ENCODE measurements at places on chromosomes 1 and 21.
A peak's percentile ranks its signal among the peaks of the same experiment; 100 is the strongest.

DNA sequence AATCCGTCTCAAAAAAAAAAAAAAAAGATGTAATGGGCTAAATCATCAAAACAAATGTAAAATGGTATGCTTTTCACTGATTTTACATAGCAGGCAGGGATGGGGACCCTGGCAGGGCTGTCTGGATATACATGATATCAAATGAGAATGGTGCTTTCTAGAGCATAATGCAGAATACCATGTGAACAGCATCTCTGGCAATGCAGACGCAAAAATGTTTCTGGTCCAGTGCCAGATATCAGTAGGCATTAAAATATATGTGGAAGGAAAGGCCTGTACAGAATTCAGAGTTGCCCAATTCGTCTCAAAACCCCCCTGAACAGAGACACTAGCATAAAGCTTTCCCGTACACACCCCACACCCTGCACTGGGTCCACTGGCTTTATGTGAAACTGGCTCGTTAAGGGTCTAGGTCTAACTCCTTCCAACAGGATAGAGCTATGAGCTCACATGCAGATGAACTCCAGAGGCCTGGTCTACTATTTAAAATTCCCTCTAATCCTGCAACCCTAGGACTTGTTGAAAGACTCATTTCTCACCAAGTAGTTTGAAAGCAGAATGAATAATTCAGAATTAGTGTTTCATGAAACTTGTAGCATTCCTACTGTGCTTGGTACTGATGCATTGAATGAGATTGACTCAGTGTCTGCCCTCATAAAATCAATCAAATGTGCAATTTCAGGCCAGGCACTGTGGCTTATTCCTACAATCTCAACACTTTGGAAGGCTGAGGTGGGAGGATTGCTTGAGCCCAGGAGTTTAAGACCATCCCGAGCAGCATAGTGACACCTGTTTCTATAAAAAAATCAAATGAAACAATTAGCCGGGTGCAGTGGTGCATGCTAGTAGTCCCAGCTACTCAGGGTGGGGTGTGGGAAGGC is 2.6 kb upstream of the MYSM1 start:
- no peak for DNase-seq

DNA sequence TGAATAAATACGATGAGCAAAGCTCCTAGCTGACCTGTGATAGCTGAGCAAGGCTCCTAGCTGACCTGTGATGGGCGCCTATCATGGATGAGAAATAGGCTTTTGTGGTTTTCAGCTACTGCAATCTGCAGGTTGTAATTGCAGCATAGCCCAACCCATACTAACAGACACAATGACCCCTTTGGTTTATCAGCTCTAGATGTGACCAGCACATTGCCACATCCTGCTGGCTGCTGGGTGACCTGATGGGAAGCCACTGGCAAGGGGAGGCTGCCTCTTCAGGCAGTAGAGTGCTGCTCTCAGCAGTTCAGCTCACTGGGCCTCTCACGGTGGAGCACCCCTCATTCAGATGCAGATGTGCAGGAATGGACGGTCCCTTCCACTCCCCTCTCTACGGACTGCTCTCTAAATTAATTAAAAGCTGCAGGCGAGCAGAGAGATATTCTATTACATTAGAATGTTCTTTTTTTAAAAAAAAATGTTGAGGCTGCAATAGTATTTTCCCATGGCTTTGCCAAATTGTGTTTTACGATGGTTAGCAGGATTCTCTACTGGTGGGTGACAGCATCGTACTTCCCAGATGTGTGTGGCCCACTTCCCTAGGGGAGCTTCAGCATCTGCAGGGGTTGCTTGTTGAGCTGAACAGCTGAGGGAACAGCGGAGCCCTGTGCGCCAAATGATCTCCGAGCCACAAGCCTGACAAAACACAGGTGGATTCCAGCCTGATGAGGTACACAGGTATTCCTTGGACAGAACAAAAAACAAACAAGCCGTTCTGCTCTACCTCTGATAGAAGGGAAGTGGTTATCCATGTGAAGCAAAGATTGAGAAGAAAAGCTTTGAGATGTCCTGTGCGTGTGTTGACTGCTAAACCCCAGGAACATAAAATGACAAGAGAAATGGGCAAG is 65.0 kb downstream of the SYT6 start:
- no peak for DNase-seq

- DNase-seq = no peak
Measured at GRCh38 chr1:58884706-58885661, 101.1 kb upstream of the JUN start.

GRCh38 chr1:212771341-212771740 is 20.2 kb downstream of the NSL1 start:
- no peak for DNase-seq

DNA sequence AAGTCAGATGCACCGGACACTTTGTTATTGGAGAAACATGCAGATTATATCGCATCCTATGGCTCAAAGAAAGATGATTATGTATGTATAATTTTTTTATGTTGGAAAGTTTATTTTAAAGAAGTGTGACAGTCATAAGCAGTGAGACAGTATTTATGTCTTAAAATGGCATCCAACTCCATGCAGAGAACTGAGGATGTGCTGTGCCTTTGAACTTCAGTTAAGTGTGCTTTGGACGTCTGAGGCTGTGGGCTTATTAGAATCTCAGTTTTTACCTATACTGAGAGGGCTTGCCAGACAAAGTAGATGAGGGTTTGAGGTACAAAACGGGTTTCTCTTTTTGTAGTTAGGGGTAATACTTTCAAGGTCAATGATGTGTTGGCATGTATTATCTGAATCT is 1.5 kb downstream of the RABGGTB start:
- DNase-seq = no peak

GRCh38 chr1:24528744-24529143 is 26.1 kb downstream of the RCAN3 start:
- no peak for DNase-seq

- peak; percentile 32 for DNase-seq
Measured at GRCh38 chr1:53294567-53294966, 33.3 kb downstream of the LRP8 start.

DNA sequence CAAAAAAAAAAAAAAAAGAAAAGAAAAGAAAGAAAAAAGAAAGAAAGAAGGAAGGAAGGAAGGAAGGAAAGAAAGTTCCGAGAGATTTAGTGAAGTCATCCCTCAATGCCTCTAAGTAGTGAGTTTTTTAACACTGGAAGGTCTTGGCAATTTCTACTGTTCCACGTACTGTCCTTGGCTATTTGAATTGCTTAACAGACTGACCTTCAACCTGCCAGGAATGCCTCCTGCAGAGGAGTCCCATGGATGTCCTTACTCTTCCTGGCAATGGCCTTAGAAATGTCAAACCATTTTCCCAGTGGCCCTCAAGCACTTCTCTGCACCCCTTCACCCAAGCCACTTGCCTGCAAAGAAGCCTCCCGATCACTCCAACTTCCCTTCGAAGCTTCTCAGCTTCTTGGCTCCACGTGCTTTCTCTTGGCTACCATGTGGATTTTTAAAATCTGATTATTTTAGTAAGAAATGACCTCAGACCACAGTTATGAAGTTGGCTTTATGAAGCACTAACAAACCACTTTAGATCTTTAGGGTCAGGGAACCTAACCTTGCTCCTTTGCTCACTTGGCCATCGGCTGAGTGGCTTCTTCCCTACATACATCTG is 43.7 kb upstream of the ABCG1 start:
- no peak for DNase-seq
